ENCODE measurements at places on chromosomes 7 and 10.

- DNase-seq: no peak
These were observed 38.8 kb downstream of the SLC29A3 start for GRCh38 chr10:71357792-71358265.

GRCh38 chr7:116164552-116165306 lies 45.6 kb upstream of the TES start:
- DNase-seq: no peak

DNA sequence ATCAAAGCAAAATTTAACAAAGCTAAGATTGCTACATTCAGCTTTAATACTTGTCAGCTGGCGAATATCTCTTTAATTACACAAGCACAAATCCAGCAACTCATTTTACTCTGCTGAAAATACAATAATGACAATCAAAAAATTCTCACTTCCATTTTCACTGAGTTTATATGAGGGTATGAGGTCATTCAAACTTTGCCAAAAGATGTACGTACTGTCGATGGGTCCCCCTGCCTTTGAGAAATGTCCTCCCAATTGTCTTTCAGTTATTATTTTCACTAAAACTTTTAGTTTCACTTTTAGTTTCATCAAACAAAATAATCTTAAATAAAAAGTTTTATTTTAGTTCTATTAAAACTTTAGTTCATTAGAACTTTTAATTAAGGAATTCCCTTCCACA lies 159.5 kb upstream of the WDR11 start:
- no peak for DNase-seq

GRCh38 chr10:70362328-70362727 lies 20.1 kb downstream of the LRRC20 start:
- DNase-seq: no peak

DNA sequence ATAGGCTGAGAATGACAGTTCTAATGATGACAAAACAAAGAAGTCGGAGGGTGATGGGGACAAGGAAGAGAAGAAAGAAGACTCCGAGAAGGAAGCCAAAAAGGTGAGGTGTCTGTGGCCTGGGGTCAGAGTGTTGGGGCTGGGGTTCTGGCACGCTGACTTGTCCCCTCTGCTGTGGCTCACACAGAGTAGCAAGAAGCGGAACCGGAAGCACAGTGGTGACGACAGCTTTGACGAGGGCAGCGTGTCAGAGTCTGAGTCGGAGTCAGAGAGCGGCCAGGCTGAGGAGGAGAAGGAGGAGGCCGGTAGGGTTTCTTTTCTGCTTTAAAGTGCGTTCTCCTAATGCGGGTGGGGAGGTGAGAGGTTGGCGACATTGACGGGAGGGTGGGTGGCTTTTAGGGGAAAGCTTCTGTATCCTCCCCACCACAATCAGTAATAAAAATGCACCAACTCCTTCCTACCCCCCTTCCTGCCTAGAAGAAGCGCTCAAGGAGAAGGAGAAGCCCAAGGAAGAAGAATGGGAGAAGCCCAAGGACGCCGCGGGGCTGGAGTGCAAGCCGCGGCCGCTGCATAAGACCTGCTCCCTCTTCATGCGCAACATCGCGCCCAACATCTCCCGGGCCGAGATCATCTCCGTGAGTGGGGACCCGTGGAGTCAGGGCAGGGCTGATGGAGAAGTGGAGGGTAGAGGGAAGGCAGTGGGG lies 4.6 kb downstream of the UFSP1 start:
- DNase-seq: no peak

- DNase-seq: no peak
These were observed 200.2 kb downstream of the ELMO1 start for GRCh38 chr7:37248396-37248861.

DNA sequence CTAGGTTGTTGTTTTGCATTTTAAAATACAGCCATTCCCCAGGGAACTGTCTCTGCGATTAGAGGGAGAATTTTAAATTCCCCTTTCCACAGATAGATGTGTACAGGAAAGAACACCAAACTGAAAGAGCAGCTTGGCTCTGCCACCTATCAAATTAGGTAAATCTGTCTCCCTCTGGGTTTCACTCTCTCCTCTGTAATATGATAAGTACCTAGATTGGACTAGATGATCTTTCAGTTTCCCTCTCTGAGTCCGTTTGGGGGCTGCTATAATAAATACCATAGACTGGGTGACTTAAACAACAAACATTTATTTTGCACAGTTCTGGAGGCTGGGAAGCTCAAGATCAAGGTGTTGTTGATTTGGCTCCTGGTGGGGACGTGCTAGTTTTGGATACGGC lies 186.0 kb downstream of the KIF20B start:
- no peak for DNase-seq

DNA sequence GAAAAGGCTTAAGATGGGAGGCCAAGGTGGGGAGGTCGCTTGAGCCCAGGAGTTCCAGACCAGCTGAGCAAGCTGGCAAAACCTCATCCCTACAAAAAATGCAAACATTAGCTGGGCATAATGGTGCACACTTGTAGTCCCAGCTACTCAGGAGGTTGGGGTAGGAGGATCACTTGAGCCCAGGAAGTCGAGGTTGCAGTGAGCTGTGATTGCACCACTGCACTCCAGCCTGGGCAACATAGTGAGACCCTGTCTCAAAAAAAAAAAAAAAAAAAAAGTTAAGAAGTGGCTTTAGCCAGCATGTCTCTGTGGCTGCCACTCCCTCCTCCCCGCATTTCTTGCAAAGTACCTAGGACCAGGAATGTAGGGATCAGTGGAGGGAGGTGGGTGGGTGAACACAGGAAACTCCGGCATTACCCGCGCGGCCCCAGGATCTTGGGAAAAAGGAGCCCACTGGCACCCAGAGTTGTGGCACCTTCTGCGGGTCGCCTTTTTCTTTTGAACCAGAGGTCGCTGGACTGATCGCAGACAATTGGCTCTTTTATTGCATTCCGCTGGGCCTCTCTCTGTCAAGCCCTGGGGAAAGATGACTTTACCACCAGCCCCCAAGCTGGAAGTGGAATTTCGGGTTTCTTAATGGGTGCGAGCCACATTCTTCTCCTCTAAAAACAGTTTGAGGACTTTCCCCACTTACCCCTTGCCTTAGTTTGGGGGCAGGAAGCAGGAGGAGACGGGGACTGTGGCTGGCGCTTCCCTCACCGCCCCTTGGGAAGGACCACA lies 3.5 kb downstream of the VGF start:
- no peak for DNase-seq

DNA sequence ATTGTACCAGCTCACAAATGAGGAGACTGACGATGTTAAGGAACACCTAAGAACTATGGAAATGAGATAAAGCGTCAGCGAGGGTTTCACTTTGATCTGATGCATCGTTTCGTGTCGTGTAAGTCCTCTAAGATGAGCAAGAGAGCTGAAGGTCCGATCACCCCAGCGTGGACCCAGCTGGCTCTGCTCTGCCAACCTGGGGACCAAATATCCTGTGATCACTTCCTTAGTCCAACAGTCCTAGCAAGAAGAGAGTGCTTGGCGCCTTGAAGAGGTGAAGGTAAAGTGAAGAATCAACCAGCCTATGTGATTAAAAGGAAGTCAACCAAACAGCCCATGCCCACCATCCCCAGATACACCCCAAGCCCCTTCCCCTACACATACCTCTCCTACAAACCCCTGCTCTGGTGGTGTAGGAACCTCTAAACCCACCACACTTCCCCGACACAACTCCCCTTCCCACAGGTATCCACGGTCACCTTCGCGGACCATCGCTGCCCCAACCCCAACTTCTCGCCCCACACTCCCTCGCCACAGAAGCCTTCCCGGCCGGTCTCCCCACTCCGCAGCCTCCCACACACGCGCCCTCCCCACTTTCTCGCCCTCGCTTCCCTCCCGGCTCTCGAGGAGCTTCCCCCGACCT lies 722 bp downstream of the UPF2 start:
- DNase-seq: no peak

DNA sequence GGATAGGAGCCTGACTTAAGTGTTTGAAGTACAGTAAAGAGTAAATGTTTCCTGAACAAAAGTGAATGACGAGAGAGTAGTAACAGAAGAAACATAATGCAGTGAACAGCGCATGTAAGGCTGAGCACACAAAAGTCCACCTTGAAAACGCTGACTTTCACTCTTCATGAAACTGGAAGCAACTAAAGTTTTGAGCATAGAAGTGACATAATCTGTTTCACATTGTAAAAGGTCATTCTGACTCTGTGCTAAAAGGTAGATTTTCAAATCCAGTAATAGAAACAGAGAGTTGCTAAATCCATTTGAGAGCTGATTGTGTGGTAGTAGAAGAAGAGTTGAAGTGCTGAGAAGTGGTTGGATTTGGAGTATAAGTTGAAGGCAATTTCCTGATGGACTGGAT lies 1037.0 kb downstream of the CNTNAP2 start:
- DNase-seq: no peak

DNA sequence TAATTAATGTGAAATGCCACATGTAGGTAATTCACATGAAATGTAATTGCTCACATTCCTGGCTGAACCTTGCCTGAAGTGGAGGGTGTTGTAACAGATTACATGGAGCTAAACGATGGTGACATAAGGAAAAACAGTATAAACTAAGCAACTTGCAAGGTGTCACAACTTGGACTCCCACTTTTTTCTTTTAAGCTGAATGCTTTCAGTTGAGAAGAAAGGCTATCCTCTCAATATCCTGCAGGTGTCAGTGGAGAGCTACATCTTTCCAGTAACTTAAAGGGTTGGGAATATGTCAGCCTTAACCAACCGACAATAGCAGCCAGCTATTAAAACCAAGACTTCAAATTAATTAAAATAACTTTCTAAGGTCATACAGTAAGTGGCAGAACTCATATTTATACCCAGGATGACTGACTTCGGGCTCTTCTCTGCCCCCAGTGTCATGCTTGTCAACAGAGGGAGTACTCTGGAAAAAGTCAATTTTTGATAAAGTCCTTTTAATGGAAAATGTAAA lies 33.7 kb downstream of the NRBF2 start:
- DNase-seq: no peak

DNA sequence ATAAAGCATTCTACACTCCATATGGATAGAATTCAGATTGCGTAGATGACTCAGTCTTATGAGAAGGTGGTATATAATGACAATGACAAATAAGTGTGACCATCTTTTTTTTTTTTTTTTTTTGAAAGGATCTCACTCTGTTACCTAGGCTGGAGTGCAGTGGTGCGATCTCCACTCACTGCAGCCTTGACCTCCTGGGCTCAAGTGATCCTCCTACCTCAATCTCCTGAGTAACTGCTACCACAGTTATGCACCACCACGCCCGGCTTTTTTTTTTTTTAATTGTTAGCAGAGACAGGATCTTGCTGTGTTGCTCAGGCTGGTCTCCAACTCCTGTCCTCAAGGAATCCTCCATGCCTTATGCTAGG lies 43.2 kb upstream of the NRP1 start:
- no peak for DNase-seq

DNA sequence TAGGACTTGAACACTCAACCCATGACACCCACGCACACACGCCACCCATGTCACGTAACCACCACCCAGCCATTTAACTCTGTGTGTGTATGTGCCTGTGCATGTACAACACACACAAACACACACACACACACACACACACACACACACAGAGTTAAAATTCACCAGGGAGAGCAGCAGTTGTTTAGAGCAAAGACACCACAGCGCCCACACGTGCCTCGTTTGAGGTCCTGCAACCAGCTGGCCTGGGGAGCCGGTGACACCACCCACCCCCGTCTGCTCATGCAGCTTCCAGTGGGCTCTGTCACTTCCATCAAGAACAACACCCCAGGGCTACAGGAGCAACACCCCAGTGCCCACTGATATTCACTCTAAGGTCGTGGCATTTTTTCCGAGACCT lies 97.4 kb downstream of the ELFN1 start:
- no peak for DNase-seq

DNA sequence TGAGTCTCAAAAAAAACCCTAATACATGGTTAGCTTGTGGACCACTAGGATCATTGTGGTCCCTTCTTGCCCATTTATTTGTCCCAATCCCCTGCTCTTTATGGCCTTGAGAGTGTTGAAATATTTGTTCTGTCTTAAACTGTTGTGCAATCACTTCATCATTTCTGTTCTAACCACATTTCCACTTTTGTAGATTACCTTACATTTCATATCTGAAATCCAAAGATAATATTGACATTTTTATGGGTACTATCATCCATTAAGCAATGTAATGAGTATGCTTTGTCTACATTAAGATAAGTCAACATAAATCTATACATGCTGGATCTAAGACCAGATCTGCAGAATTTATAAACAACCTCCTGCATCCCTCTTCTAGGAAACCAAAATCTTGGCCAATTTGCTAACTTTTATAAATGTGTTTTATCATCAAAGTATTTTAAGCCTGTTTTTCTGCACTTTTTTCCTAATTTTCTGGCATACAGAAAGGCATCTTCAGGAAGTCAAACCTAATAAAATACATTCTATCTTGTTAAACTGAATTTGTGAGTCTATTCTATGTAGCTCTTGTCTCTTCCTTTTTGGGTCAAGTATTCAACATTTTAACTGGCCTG lies 359.4 kb upstream of the CELF2 start:
- no peak for DNase-seq

DNA sequence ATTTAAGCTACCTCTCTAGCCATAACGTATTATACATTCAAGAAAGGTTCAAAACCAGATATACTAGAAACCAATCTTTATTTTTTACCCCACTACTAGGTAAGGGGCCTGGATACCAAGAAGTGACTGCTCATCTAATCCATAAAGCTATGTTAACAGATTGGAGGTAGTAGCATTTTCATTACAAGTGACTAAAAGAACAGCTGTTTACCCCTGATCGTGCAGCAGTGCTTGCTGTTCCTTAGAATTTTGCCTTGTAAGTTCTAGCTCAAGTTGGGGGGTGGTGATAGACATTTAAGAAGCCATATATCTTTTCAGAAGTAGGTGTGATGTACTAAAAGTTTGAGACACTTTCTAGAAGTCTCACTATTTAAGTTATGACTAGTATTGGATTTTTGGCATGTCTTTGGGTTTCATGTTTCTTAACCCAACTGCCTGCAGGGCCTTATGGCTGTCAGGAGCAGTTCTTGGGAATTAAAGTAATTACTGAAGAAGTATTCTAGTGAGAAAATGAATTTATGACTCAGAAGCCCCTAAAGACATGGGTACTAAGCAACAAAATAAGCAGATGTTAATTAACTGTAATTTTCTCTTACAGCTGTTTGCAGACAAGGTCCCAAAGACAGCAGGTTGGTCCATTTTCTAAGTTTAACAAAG lies 2.3 kb downstream of the PPIA start:
- no peak for DNase-seq

DNA sequence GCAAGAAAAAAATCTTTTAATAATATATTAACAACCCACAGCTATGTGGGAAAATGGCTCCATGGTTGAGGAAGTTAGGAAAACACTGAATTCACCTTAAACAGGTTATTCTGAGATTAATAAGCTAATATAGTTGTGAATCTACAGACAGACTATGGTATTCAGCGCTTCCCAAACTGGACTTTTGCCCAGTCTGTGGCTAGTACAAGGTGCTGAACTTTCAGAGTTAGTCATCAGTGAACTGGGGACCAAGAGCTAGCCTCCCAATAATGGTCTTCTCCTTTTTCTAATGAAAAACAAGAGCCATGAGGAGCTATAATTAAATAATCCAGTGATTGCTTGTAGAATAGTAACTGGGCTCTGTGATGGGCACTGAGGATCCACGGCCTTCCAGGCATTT lies 65.3 kb downstream of the FRMPD2 start:
- no peak for DNase-seq

- no peak for DNase-seq
These were observed 17.6 kb upstream of the IMPDH1 start for GRCh38 chr7:128427289-128427891.

Measured in stimulated activated CD8-positive, alpha-beta memory T cell treated with anti-CD3 and anti-CD28 coated beads, Interleukin-7, amount 100 ng/mL, for 24 hours (primary cell).